ENCODE measurements at places on chromosomes 2 and 18.

DNA sequence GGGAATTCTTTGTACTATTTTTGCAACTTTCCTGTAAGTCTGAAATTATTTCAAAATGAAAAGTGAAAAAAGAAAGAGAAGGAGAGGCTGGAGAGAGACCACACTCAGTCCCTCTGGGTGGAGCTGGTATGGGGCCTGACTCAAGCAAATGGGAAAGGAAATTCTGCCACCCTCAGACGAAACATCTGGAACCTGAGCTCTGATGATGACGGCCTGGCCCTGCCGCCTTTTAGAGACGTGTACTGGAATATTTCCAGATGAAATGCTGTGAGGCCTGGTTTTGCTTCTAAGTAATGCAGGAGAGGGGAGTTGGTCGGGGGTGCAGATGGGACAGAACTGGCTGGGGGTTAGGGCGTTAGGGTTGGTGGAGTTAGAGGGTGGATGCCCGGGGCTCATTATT lies 57.4 kb upstream of the GLI2 start:
- no peak overlapping the region for H3K27ac ChIP-seq
- H3K36me3 ChIP-seq = no peaks in the 10 kb centered on the region
- DNase-seq = no peak
- no peaks in the 10 kb centered on the region for H3K4me1 ChIP-seq

GRCh38 chr18:74928194-74928968 lies 280.6 kb downstream of the PTGR3 start:
- H3K27me3 ChIP-seq = no peaks in the 10 kb centered on the region
- H3K4me1 ChIP-seq = no peaks in the 10 kb centered on the region
- no peak overlapping the region for H3K4me3 ChIP-seq
- DNase-seq = no peak
- no peak overlapping the region for H3K27ac ChIP-seq
- H3K36me3 ChIP-seq = no peaks in the 10 kb centered on the region

DNA sequence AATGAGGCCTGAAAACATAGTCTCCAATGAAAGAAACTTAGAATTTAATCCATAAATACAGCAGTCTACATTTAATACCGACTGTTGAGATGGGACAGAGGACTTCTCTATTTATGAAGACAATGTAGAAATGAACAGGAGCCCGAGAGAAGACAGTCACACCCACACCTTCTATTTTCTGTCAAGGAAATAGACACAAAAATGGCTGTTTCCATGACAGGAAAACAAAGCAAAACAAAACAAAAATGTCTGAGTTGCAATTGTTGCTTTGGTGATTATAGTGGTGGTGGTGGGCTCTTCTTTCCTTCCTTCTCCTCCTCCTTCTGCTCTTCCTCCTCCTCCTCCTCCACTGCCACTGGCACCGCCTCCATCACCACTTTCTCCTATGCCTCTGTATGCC lies 72.3 kb upstream of the CCDC68 start:
- H3K27me3 ChIP-seq = no peaks in the 10 kb centered on the region
- no peak for DNase-seq
- H3K27ac ChIP-seq = no peak overlapping the region
- no peak overlapping the region for H3K4me3 ChIP-seq
- H3K36me3 ChIP-seq = no peaks in the 10 kb centered on the region

- no peaks in the 10 kb centered on the region for H3K27me3 ChIP-seq
- H3K36me3 ChIP-seq = peaks cover 14% of the 10 kb centered on the region
- H3K27ac ChIP-seq = peak overlapping the region; percentile 93
Measured at GRCh38 chr2:28224648-28225472, 167.8 kb upstream of the FOSL2 start.

DNA sequence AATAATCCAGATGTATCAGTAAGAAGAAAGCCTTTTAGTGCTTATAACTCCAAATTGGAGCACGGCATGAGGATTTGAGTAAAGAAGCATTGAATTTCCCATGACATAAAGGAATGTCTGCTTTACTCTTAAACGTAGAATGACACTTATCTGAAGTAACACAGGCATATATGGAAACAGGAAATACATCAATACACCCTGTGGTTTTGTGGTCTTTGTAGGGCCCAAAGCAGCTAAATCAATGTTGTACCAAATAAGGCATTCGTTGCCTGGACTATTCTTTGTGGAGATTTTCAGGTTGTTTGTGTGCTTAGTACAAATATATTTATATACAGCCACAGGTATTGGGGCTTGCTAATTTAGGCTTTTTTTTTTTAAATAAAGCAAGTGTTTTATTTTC lies 660.5 kb downstream of the LRRTM4 start:
- H3K4me1 ChIP-seq = no peaks in the 10 kb centered on the region
- no peak overlapping the region for H3K27ac ChIP-seq
- no peaks in the 10 kb centered on the region for H3K36me3 ChIP-seq
- no peaks in the 10 kb centered on the region for H3K27me3 ChIP-seq

GRCh38 chr2:233435436-233436190 lies 81.3 kb downstream of the DGKD start:
- H3K4me1 ChIP-seq = no peaks in the 10 kb centered on the region
- H3K27ac ChIP-seq = no peak overlapping the region
- no peak overlapping the region for H3K4me3 ChIP-seq
- no peaks in the 10 kb centered on the region for H3K27me3 ChIP-seq
- DNase-seq = no peak
- H3K36me3 ChIP-seq = peaks cover 29% of the 10 kb centered on the region

DNA sequence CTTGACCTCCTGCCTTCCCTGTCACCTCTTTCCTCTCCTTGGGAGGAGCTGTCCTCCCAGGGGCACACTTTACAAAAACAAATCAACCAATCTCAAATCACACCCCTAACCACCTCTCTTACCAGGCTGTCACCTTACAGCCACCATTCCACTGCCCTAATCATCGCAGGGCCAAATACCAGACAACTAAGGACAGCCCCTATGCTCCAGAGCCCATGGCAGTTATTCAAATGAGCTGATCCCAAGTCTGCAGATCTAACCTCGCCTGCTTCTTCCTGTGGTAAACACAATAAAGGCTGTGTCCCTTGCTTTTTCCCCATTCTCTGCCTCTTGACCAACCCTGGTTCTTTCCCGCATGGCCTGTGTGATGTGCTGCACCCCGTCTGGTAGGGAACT lies 154.2 kb upstream of the CNTNAP5 start:
- no peaks in the 10 kb centered on the region for H3K27me3 ChIP-seq
- H3K4me1 ChIP-seq = no peaks in the 10 kb centered on the region
- no peak for DNase-seq
- no peak overlapping the region for H3K27ac ChIP-seq
- no peaks in the 10 kb centered on the region for H3K36me3 ChIP-seq

DNA sequence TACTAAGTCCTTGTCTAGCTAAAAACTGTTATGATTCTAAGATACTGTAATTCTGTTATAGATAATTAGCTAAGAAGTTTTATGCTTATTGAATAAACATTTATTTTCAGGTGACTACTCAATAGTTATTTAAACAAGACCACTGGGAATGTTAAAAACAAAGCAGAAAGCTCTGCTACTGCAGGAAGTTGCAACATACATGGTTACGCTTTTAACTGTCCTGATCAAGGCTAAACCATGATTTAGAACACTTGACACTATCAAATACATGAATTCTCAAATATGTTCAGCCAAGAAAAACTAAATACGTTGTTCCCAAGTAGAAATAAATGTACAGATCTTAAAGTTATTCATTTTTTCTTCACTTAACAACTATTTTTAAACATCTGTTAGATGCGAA lies 263.9 kb downstream of the NCKAP5 start:
- no peak overlapping the region for H3K4me3 ChIP-seq
- H3K4me1 ChIP-seq = no peaks in the 10 kb centered on the region
- no peak for DNase-seq
- H3K27ac ChIP-seq = no peak overlapping the region
- H3K27me3 ChIP-seq = no peaks in the 10 kb centered on the region
- peaks cover 6% of the 10 kb centered on the region for H3K36me3 ChIP-seq

DNA sequence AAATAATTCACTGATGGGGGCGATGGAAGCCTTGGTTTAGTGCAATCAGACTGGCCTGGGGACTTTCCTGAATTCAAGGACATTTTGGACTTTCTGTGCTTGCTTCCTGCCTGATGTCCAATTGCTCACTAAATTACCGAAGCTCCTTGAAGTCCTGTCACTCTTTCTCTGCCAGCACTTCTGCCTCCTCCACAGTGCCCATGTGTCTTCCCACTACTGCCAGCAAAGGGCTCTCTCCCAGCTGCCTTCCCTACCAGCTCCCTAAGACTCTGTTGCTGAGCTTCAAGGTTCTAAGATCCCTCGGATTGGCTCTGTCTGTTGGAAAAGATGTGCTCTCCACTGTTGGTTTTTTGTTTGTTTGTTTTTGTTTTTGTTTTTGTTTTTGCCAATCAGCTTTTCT lies 158.1 kb downstream of the MTCL1 start:
- H3K36me3 ChIP-seq = no peaks in the 10 kb centered on the region
- H3K27ac ChIP-seq = no peak overlapping the region

GRCh38 chr2:157185476-157186227 lies 71.9 kb upstream of the GALNT5 start:
- DNase-seq = no peak
- H3K27ac ChIP-seq = no peak overlapping the region
- peaks cover 19% of the 10 kb centered on the region for H3K4me1 ChIP-seq

- H3K4me1 ChIP-seq = no peaks in the 10 kb centered on the region
- DNase-seq = no peak
- H3K4me3 ChIP-seq = no peak within 1 kb of the TSS
- peaks cover 34% of the 10 kb centered on the region for H3K27me3 ChIP-seq
Measured at GRCh38 chr2:88127888-88128653, at the start of gene FABP1. FABP1 (minus strand) TSS chr2:88128062; CDS start chr2:88128017, 45 bp downstream.

- H3K4me1 ChIP-seq = peaks cover 6% of the 10 kb centered on the region
- peak; percentile 35 for DNase-seq
Measured at GRCh38 chr2:237473878-237474441, 13.1 kb upstream of the MLPH start.

- DNase-seq = no peak
- H3K36me3 ChIP-seq = no peaks in the 10 kb centered on the region
- H3K4me1 ChIP-seq = peaks cover 32% of the 10 kb centered on the region
- H3K27me3 ChIP-seq = no peaks in the 10 kb centered on the region
- no peak overlapping the region for H3K4me3 ChIP-seq
Measured at GRCh38 chr2:50651676-50652075, 380.3 kb downstream of the NRXN1 start.

DNA sequence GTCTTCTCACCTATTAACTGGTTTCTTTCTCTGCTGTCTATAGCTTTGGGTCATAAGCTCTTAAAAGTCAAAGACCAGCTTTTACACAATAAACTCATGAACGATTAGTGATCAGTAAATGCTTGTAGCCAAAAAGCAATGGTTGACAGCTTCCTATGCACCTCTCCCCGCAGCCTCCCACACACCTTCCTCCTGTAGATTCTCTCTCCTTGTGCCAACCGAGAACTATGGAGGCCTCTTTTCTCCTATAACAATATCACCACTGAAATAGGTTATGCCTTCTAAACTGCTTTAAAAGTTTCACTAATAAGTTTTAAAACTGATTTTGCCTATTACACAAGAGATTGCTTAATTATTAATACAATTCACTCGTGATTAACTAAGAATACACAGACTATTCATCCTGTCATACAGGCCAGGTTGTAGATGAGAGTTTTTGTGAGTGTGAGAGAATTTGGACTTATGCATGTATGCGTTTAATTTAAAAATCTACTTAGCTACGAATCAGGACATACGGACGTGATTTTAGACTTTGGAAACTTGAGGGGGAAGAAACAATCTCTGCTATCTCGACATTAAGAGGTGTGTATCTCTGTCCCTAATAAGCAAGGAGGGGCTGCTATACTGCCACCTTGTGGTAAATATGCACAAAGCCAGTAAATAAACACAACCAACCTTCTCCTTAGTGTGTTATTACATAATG lies 229.1 kb upstream of the RBBP8 start:
- no peaks in the 10 kb centered on the region for H3K4me1 ChIP-seq
- no peak overlapping the region for H3K4me3 ChIP-seq
- H3K36me3 ChIP-seq = no peaks in the 10 kb centered on the region
- peak; percentile 76 for DNase-seq
- H3K27ac ChIP-seq = no peak overlapping the region

- H3K27me3 ChIP-seq = no peaks in the 10 kb centered on the region
- H3K27ac ChIP-seq = no peak overlapping the region
- no peak for DNase-seq
Measured at GRCh38 chr2:239344857-239345216, 56.0 kb downstream of the HDAC4 start.

GRCh38 chr2:142596334-142597088 lies 281.0 kb upstream of the KYNU start:
- no peak overlapping the region for H3K27ac ChIP-seq
- no peak overlapping the region for H3K4me3 ChIP-seq
- H3K4me1 ChIP-seq = no peaks in the 10 kb centered on the region
- DNase-seq = peak; percentile 23
- peaks cover 84% of the 10 kb centered on the region for H3K27me3 ChIP-seq
- no peaks in the 10 kb centered on the region for H3K36me3 ChIP-seq

- no peaks in the 10 kb centered on the region for H3K36me3 ChIP-seq
- H3K27ac ChIP-seq = no peak overlapping the region
- DNase-seq = no peak
- H3K27me3 ChIP-seq = no peaks in the 10 kb centered on the region
Measured at GRCh38 chr2:25222477-25223121, 54.2 kb upstream of the POMC start.

- no peak overlapping the region for H3K4me3 ChIP-seq
- no peaks in the 10 kb centered on the region for H3K27me3 ChIP-seq
Measured at GRCh38 chr2:111698089-111698488, 185.9 kb downstream of the ANAPC1 start.

- H3K36me3 ChIP-seq = no peaks in the 10 kb centered on the region
- H3K27ac ChIP-seq = no peak overlapping the region
- H3K4me3 ChIP-seq = no peak overlapping the region
- peaks cover 15% of the 10 kb centered on the region for H3K4me1 ChIP-seq
- no peaks in the 10 kb centered on the region for H3K27me3 ChIP-seq
Measured at GRCh38 chr2:212711856-212712255, 173.3 kb upstream of the ERBB4 start.

- H3K4me3 ChIP-seq = no peak overlapping the region
- DNase-seq = no peak
Measured at GRCh38 chr2:142044197-142044596, 86.6 kb downstream of the LRP1B start.

DNA sequence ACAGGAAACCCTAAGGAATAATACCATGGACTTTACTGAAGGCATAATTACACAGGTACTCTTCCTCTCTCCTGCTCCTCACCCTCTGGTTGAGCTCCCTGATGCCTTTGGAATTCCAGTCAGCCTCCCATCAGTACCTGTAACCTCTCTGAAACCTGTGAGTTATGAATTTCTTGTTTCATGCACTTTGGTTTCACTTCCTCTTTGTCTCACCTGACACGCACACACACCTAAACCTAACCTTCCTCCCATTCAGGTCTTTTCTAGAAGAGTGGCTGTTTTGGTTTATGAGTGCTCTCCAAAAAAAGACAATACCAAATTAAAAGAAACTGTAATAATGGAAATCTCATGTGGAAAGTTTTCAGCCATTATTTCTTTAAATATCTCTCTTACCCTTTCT lies 451.3 kb upstream of the VWC2L start:
- no peaks in the 10 kb centered on the region for H3K27me3 ChIP-seq
- H3K4me1 ChIP-seq = no peaks in the 10 kb centered on the region

DNA sequence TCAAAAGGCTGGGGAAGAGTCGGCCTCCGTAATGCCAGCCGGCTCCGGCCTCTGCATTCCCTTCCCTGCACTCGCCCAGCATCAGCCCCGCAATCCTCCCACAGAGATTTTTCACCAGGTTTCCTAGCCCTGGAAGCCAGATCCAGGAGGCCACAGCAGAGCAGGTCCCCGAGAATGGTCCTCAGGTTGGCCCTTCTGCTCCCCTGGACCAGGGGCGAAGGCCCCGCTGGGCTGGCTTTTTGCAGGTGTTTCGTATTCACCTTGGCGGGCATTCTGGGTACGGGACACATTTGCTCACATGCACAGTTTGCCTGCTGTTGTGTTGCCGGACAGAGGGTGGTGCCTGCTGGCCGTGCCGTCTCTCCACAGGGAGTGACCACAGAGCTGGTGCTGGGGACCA lies 309.5 kb downstream of the NDUFA10 start:
- H3K4me3 ChIP-seq = no peak overlapping the region
- no peak overlapping the region for H3K27ac ChIP-seq
- DNase-seq = no peak
- H3K27me3 ChIP-seq = peaks cover 12% of the 10 kb centered on the region
